ENCODE measurements at places on chromosomes 5 and 9.

DNA sequence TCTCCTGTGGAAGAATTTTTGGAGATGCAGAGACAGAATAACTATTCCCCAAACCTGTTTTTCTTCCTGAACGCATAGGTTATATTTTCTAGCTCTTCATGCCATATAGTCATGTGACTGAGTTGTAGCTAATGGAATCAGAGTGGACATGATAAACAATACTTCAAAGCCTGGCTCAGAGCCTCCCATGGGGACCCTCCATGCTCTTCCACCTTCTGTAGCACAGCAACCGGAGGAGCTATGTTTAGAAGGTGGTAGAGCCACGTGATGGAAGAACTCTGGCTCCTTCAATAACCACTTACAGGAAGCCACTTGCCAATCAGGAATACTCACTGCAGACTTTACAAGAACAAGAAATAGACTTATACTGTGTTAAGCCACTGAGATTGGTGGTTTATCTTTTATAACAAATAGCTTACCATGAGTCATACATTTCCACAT is 39.2 kb downstream of the NADK2 start:
- DNase-seq, result peak; percentile 18

- no peak for DNase-seq
Observed at GRCh38 chr5:76851728-76852369, 2.0 kb downstream of the S100Z start.

GRCh38 chr5:154059039-154059430 is 20.3 kb downstream of the MFAP3 start:
- DNase-seq, result no peak

GRCh38 chr9:35193762-35194161 is 32.0 kb downstream of the UNC13B start:
- no peak for DNase-seq

DNA sequence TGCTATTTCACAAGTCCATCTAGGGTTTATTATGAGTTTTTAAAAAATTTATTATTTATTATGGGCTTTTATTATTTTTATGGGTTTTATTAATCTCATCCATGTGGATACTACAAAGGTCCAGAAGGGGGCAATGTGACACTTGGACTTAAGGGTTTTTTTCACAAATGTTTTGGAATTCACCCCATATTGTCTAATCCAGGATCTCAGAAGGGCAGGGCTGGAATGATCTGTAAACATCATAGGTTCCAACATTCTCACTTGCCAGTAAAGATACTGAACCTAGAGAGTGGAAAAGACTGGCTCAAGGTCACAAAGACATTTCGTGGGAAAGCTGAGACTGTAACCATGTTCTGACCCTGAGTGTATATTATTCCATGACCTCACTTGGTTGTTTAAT is 35.6 kb downstream of the NIM1K start:
- DNase-seq, result peak; percentile 62

DNA sequence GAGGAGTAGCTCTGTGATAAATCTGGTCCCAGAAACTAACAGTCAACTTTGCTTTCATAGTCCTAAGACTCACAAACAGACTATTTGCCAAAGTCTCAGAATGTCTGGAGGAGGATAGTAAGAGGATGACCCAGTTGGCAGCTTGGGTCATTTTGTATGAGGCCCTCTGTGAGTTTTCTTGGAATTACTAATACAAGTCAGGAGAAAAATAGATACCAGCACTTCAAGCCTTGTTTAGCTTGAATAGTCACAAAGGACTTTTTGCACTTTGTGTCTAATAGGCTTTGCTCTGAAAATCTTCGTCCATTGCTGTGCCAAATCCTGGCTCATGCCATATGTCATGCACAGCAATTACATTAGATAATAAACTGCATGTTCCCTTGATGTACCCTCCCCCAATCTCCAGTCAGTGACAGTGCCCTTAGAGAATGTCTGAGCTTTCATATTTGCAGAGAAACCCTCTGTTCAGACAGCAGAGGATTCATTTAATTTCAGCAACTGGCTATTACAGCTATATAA is 612.8 kb downstream of the CSNK1G3 start:
- DNase-seq, result peak; percentile 9

DNA sequence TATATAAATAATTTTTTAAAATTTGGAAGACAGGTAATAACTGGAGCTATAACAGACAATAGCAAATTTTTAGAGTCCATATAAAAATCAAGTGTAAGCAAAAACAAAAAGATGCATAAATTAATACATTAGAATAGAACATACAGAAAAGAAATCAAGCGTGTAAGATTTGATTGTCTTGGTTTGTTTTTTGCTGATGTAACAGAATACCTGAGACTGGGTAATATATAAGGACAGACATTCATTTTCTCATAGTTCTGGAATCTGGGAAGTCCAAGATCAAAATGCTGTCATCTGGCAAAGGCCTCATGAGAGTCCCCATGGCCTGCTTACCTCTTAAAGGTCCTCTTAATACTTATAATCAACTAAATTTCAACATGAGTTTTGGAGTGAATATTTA is 1010.1 kb downstream of the CDH18 start:
- no peak for DNase-seq

DNA sequence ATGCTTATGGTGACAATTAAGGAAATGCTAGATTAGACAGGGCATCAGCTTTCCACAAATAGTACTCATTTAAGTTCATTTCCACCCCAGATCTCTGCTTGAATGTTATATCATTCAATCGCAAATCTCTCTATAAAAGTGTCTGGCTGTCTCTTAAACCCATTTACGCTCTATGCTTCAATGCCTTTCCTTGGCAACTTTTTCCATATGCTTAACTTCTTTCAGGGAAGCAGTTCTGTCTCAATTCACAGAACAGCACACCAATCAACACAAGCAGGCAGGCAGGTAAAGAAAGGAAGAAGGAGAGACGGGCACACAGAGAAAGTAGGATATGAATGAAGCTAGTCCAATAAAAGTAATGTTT is 243.1 kb downstream of the DENND1A start:
- DNase-seq, result no peak

DNA sequence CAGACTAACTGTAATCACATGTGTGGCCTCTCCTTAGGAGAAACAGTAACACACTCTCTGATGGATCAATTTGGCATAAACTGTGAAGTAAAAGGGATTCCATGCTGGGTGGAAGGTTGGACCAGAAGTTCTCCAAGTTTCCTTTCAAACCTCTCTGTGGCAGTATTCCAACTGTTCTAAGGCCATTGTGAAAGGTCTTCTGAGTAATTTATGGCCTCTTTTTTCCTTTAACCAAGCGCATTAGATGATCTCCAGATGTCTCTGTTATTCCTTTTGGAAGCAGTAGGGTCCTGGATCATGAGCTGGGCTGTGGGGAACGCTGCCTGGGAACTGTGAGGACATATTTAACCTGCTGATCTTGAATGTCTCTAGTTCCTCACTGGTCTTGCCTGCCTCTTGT is 80.6 kb upstream of the IL6ST start:
- no peak for DNase-seq

DNA sequence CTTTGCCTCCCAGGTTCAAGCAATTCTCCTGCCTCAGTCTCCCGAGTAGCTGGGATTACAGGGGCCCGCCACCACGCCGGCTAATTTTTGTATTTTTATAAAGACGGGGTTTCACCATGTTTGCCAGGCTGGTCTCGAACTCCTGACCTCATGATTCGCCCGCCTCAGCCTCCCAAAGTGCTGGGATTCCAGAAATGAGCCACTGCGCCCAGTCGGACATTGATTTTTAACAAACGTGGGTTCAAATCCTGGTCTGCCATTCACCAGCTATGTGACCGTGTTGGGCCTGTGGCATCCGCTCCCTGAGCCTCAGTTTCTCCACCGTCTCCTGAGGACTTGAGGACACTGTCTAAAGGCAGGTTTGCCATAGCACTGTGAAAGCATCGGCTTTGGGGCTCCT is 41.8 kb upstream of the NEK6 start:
- no peak for DNase-seq

GRCh38 chr9:21831841-21832509 is 29.5 kb downstream of the MTAP start:
- peak; percentile 69 for DNase-seq

DNA sequence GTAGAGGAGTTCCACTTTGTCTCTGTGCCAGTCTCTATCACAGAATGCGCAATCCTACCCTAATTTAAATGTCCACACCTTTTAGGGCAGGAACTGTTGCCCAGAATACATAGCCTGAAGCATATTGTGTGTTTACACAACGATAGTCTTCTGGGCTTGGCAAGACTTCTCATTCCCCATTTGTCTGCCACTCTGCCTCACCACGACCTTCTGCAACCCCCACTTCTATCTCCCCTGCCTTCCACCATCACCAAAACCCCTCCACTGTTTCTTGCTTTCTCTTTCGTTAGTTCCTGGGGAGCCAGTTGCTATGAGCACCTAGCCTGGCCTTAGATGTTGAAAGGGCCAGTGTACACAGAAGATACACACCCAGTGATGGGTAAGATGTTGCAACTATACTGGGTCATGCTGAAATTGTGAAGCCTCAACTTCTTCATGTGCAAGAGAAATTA is 883 bp upstream of the RNF145 start:
- DNase-seq, result no peak

DNA sequence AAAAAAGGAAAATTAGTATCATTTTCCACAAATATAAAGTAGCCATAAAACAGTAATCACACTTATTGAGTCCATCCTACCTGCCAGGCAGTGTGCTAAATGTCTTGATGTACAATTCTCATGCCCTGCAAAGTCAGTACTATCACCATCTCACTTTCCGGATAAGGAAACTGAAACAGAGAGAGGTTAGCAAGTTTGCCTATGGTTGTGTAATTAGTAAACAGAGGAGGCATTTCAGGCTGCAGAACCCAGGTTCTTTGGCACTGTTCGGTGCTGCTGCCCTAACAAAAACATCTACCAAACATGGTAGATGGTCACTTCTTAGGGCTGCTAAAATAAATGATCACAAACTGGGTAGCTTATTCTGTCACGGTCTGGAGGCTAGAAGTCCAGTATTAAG is 22.6 kb downstream of the PLAC8L1 start:
- no peak for DNase-seq

- DNase-seq, result no peak
Observed at GRCh38 chr5:125245216-125245615, 498.8 kb upstream of the ZNF608 start.

- DNase-seq, result peak; percentile 60
Observed at GRCh38 chr9:86413971-86414880, 60.0 kb upstream of the TUT7 start.
